Activated T-cell treated with anti-CD3 and anti-CD28 coated beads, Interleukin-2, amount 50 U/mL, for 72 hours (primary cell): ENCODE measurements at places on chromosomes 16 and 17. TPM values are rescaled to one million over a fixed set of nuclear protein-coding genes. Genes with fewer than 3 reads are reported as not detected.

Gene UMOD
- total RNA-seq = not detected

Gene C16orf54
- total RNA-seq = 25.9 TPM

Gene KRTAP4-6
- not detected for total RNA-seq

Gene GNG13
- not detected for total RNA-seq

Gene ACSF2
- 43.0 TPM for total RNA-seq

Gene TSPOAP1
- total RNA-seq = 42.3 TPM

Gene CHST4
- total RNA-seq = not detected

- no peaks in the 10 kb centered on the region for H3K4me1 ChIP-seq
- H3K27ac ChIP-seq = no peak overlapping the region
- H3K36me3 ChIP-seq = no peaks in the 10 kb centered on the region
Measured at GRCh38 chr16:85428168-85428898, 184.8 kb upstream of the GSE1 start.

DNA sequence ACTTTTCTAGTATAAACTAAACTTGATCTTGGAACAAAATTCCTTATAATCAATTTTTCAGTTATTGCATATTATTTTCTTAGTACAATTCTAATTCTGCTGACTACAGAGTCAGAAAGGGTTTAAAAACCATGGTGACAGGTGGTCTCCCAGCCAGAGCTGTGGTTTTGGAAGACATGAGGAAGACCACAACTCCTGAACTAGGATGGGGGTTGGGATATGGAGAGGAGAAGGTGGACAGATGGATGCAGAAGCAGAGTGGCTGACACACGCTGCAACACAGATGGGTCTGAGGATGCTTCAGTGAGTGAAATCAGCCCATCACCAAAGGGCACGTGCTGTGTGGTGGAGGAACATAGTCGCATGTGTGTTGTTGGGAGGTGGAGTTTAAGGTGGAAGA is 187.7 kb downstream of the LGALS9B start:
- no peak overlapping the region for H3K27ac ChIP-seq
- no peak for DNase-seq
- no peaks in the 10 kb centered on the region for H3K36me3 ChIP-seq
- H3K27me3 ChIP-seq = no peaks in the 10 kb centered on the region

DNA sequence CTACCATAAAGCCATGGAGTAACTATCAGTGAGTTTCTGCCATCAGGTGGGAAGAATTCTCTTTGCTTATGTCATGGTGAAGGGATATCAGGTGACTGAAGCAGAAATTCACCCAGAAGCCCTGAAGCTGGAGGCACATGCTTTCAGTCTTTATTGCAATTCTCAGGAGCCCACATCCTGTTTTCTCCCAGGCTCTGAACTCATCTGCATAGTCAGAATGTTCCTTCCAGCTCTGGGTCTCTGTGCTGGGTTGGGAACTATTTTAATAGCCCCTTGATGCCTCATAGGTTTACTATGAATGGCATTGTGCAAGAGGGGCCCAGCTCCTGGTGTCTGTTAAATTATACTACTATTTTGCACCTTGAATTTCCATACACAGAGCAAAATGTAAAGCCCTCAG is 198.4 kb upstream of the SOX9 start:
- no peaks in the 10 kb centered on the region for H3K36me3 ChIP-seq
- H3K4me1 ChIP-seq = no peaks in the 10 kb centered on the region
- no peak for DNase-seq
- H3K4me3 ChIP-seq = no peak overlapping the region
- no peaks in the 10 kb centered on the region for H3K27me3 ChIP-seq

DNA sequence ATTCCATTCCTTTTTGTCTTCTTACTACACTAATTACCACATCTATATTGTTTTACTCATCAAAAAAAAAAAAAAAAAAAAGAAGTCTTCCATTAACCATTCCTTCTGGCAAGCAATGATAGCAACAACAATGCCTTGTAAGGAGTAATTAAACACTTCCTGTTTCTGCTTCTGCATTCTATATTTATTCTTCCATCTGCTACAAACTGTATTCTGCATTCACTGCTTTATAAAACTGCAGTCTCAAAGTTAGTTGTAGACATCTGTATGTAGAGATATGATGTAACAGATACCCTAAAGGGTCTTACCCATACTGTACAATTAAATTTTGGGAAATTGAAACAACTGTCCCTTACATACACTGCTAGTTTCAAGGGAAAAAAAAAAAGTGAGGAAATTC is 28.7 kb upstream of the ABCA6 start:
- no peaks in the 10 kb centered on the region for H3K27me3 ChIP-seq
- no peak overlapping the region for H3K4me3 ChIP-seq
- H3K36me3 ChIP-seq = no peaks in the 10 kb centered on the region
- no peak overlapping the region for H3K27ac ChIP-seq

DNA sequence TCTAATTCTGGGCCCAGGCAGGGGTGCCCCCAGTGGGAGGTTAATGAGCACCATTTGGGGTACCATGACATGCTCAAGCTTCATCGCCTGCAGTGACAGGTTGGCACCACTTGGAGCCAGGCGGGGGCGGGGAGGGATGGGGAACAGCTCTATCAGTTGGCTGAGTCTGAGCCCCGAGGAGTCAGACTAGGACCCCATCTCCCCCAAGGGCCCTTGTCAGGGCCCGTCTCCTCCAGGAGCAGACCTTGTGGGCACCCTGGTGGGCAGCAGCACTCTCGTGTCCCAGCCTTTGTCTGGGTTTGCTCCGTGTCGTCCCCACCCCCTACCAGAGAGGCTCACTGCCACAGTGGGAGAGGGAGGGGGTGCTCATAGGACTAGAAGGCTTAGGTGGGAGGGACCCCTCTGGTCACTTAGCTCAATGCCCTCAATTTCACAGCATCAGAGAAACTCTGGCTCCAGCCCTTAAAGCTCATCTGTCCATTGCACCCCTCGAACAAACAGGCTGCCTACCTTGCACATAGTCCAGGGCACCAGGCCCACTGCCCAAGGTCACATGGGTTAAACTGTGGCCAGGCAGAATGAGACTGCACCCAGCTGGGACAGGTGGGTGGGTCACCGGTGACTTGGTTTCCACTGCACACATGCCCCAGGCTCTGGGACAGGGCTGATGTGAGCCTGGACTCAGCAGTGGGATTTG is 4.1 kb downstream of the PPP1R9B start:
- H3K4me1 ChIP-seq = peaks cover 58% of the 10 kb centered on the region
- peaks cover 29% of the 10 kb centered on the region for H3K36me3 ChIP-seq
- no peak for DNase-seq
- peak overlapping the region; percentile 84 for H3K27ac ChIP-seq

GRCh38 chr17:49890077-49890821 is 42.4 kb upstream of the TAC4 start:
- H3K4me1 ChIP-seq = no peaks in the 10 kb centered on the region
- H3K36me3 ChIP-seq = no peaks in the 10 kb centered on the region
- H3K27me3 ChIP-seq = peaks cover 63% of the 10 kb centered on the region
- no peak overlapping the region for H3K27ac ChIP-seq

DNA sequence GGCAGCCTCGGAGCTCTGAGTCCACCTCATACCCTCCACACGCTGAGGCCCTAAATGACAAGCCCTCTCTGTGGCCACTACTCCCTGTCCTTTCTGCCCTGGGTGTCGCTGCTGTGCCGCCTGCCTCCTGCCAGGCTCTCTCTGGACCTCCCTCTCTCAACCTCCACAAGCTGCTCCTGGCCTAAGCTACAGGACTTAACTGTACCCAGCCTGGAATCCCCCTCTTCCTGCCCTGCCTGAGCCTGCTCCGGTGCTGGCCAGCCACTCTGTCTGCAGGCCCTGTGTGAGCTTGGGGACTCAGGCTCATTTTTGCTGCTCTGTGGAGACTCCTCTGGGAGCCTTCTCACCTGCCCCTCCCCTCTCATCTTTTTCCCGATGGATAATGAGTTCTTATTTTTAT is 21.5 kb downstream of the IFT140 start:
- H3K4me3 ChIP-seq = no peak overlapping the region
- H3K4me1 ChIP-seq = no peaks in the 10 kb centered on the region
- no peaks in the 10 kb centered on the region for H3K36me3 ChIP-seq
- no peaks in the 10 kb centered on the region for H3K27me3 ChIP-seq

DNA sequence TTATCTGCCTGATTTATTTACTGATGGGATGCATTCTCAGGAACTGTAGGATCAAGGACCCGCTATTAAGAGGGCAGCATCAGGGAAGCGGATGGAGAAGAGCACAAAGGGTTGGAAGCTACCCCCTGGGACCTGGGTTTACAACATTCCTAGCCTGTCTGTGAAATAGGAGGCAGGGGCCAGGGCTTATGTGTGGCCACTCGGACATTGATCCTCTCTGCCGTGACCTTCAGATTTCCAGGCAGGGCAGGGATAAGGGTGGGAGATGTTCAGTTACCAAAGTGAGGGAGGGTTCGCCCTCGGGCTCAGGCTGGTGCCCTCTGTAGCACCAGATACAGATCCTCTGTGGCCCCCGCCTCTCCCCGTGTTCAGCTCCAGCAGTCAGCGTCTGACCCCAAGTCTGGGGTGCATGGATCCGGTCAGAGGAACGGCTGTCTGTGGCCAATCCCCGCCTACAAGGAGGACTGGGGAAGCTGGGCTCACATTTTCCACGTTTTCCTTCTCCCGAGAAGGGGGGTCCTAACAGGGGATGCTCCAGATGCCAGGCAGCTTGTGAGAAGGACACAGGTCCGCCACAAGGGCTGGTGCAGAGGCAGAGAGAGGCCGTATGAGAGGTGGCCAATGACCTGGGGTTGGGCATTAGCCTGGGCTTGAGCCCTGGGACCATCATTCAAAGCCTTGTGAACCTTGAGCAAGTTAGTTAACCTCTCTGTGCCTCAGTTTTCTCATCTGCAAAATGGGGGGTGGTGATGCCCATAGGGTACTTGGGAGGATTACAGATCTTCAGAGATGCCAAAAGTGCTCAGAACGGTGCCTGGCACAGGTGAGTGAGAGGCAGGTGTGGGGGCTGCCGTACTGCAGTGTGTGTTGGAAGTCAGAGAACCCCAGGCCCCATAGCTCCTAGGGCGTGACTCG is 48.3 kb downstream of the ATP2C2 start:
- H3K27ac ChIP-seq = no peak overlapping the region
- H3K27me3 ChIP-seq = peaks cover 7% of the 10 kb centered on the region
- no peaks in the 10 kb centered on the region for H3K36me3 ChIP-seq
- H3K4me3 ChIP-seq = no peak overlapping the region
- DNase-seq = no peak

DNA sequence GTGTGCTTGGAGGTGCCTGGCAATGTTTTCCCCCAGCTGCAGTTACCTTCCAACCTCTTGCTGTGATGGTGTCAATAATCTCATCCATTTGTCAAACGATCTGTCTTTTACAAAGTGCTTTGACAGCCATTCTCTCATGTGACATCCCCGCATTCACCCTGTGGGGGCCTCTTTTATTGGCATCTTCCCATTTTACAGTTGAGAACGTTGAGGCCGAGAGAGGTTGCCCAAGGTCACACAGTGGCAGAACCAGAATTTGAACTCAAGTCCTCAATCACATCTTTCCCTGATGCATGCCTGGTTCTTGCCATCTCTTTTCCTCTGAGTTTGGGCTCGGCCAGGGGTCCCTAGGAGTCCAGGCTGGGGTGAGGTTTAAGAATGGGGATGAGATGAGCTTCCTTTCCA is 1.5 kb downstream of the TAOK2 start:
- peak overlapping the region; percentile 67 for H3K27ac ChIP-seq
- H3K36me3 ChIP-seq = peaks cover 18% of the 10 kb centered on the region
- H3K4me3 ChIP-seq = peak overlapping the region; percentile 88

DNA sequence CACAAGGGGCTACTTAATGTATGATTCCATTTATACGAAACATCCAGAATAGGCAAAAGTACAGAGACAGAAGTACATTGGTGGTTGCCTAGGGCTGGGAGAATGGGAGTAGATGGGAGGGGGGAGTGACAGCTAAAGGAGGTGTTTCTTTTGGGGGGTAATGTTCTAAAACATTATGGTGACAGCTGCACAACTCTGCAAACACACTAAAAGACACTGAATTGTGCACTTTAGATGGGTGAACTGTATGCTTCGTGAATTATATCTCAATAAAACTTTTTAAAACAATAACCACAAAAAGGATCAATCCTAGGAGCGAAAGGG is 661 bp downstream of the LYRM9 start:
- H3K27me3 ChIP-seq = peaks cover 27% of the 10 kb centered on the region
- peak overlapping the region; percentile 58 for H3K27ac ChIP-seq
- DNase-seq = no peak
- H3K4me1 ChIP-seq = peaks cover 26% of the 10 kb centered on the region

DNA sequence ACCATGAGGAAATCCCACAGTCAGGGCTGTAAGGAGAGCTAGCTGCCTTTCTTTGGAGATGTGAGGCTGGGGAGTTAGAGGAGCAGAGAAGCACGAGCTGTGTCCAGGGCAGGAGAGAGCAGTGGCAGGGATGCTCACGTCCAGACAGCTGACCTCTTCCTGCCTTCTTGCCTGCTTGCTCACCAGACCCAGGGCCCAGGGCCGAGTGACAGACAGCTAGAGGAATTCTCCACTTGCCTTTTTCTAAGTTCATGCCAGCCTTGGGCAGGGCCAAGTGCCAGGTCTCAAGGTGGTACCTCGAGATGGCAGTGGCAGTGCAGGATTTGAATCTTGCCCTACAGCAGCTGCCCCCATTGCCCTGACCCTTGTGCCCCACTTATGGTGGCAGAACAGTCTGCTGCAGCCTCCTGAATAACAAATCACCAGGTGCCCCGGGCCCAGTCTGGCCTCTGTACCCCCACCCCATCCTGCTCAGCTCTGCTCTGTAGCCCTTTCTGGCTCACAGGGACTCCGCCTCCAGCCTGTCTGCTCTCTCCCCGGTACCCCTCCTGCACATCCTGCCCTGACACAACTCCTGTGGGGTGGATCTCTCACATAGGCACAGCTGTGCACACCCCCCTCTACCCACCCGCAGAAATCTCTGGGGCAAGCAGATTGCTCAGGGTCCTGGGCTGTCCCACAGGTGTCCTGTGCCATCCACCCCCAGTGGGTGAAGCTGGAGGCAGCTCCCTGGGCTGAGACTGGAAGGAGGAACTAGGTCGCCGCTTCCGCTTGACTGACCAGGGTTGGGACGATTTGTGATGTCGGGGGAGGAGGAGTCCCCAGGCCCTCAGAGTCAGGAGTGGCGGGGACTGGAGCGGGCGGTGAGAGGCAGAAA is 25.9 kb downstream of the GRIN2C start:
- no peak overlapping the region for H3K4me3 ChIP-seq
- no peak for DNase-seq
- H3K27ac ChIP-seq = no peak overlapping the region
- H3K36me3 ChIP-seq = no peaks in the 10 kb centered on the region
- no peaks in the 10 kb centered on the region for H3K4me1 ChIP-seq

- H3K36me3 ChIP-seq = no peaks in the 10 kb centered on the region
- H3K4me1 ChIP-seq = no peaks in the 10 kb centered on the region
- H3K27ac ChIP-seq = no peak overlapping the region
- DNase-seq = no peak
- peaks cover 13% of the 10 kb centered on the region for H3K27me3 ChIP-seq
Measured at GRCh38 chr17:917391-917811, 62.2 kb downstream of the NXN start.

- peaks cover 4% of the 10 kb centered on the region for H3K36me3 ChIP-seq
- no peaks in the 10 kb centered on the region for H3K4me1 ChIP-seq
- H3K4me3 ChIP-seq = no peak overlapping the region
- H3K27me3 ChIP-seq = no peaks in the 10 kb centered on the region
- peak overlapping the region; percentile 31 for H3K27ac ChIP-seq
- no peak for DNase-seq
Measured at GRCh38 chr17:51214920-51215319, 44.9 kb downstream of the MBTD1 start.
